ENCODE measurements at places on chromosomes 11 and 22.
A peak's percentile ranks its signal among the peaks of the same experiment; 100 is the strongest.

DNA sequence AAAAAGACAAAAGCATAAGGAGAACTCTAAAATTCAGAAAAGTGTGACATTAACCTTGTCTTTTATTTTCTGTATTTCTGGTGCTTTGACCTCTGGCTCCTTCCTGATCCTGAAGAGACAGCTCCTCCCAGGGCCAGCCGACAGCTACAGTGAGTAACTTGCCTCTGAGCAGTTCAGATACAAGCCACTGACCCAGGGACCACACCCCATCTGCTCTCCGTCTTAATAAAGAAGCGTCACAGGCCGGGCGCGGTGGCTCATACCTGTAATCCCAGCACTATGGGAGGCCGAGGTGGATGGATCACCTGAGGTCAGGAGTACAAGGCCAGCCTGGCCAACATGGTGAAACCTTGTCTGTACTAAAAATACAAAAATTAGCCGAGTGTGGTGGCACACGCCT, 6.5 kb downstream of the MLC1 start:
- no peaks in the 10 kb centered on the region for H3K27me3 ChIP-seq
- no peak overlapping the region for H3K4me3 ChIP-seq
- H3K36me3 ChIP-seq = no peaks in the 10 kb centered on the region
- no peaks in the 10 kb centered on the region for H3K4me1 ChIP-seq
- no peak for DNase-seq

DNA sequence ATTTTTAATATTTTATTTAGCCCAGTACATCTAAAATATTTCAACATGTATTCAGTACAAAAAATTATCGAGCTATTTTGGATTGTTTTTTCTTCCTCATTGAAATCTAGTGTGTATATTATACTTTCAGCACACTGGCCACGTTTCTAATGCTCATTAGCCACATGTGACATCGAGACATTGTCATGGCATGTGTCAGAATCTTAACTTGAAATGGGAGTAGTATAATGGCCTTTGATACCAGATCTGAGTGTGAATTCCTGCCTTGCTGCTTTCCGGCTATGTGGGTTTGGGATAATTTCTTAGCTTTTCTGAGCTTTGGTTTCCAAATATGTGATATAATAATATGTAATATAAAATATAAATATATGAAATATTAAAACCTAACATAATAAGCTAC, 54.3 kb downstream of the BCL2L13 start:
- no peak overlapping the region for H3K4me3 ChIP-seq
- DNase-seq = peak; percentile 18
- no peak overlapping the region for H3K27ac ChIP-seq
- H3K4me1 ChIP-seq = no peaks in the 10 kb centered on the region
- H3K36me3 ChIP-seq = no peaks in the 10 kb centered on the region
- no peaks in the 10 kb centered on the region for H3K27me3 ChIP-seq

GRCh38 chr22:19821523-19822300, 33.0 kb downstream of the GNB1L start:
- H3K4me3 ChIP-seq = no peak overlapping the region
- H3K27ac ChIP-seq = no peak overlapping the region
- DNase-seq = no peak
- H3K27me3 ChIP-seq = no peaks in the 10 kb centered on the region

- H3K27ac ChIP-seq = no peak overlapping the region
- DNase-seq = no peak
- no peak overlapping the region for H3K4me3 ChIP-seq
- peaks cover 3% of the 10 kb centered on the region for H3K4me1 ChIP-seq
- H3K27me3 ChIP-seq = no peaks in the 10 kb centered on the region
Observed at GRCh38 chr11:41250408-41250935, 209.0 kb downstream of the LRRC4C start.

DNA sequence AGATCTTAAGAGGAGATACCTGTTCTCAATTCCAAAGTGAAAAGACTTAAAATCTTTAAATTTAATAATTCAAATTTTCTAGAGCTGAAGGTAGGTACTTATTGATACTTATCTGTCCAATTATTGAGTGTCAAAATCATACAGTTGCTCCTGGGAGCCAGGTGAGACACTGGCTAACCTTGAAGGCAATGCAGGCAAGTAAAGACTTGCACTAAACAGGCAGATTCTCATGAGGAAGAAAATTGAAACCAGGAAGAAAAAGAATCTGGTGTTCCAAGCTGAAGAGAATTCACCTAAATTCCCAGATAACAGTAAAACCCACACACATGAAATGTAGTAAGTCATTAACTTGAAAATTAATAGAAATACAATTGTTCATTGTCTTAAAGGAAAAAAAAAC, 30.3 kb downstream of the VSIG10L2 start:
- H3K36me3 ChIP-seq = no peaks in the 10 kb centered on the region
- no peak overlapping the region for H3K4me3 ChIP-seq
- no peak for DNase-seq
- no peak overlapping the region for H3K27ac ChIP-seq

- no peak for DNase-seq
- no peaks in the 10 kb centered on the region for H3K27me3 ChIP-seq
- no peaks in the 10 kb centered on the region for H3K4me1 ChIP-seq
- no peak overlapping the region for H3K27ac ChIP-seq
- H3K4me3 ChIP-seq = no peak overlapping the region
Observed at GRCh38 chr11:85406316-85406715, 220.8 kb downstream of the DLG2 start.

- no peak overlapping the region for H3K4me3 ChIP-seq
- no peak overlapping the region for H3K27ac ChIP-seq
- no peak for DNase-seq
- no peaks in the 10 kb centered on the region for H3K4me1 ChIP-seq
- H3K36me3 ChIP-seq = no peaks in the 10 kb centered on the region
Observed at GRCh38 chr11:73670808-73671207, 24.4 kb downstream of the PLEKHB1 start.

DNA sequence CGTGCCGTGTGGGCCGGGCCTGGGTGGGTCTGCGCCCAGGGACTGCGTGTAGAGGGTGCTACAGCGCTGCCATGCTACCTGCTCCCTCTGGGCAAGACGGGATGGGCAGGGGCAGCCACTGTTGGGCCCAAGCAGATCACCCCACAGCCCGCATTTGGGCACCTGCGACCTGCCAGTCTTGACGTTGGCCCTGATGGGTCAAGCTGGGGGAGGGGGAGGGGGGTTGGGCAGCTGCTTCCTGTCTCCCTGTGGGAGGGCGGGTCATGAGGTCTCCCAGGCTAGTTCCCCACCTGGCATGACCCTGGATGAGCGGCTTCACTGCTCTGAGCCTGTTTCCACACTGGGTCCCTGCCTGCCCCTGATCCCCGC, 2.8 kb upstream of the RPS19BP1 start:
- H3K4me3 ChIP-seq = no peak overlapping the region
- no peak for DNase-seq
- peaks cover 2% of the 10 kb centered on the region for H3K36me3 ChIP-seq
- H3K27ac ChIP-seq = no peak overlapping the region
- peaks cover 13% of the 10 kb centered on the region for H3K4me1 ChIP-seq
- H3K27me3 ChIP-seq = no peaks in the 10 kb centered on the region

- H3K4me3 ChIP-seq = no peak overlapping the region
- no peak for DNase-seq
- no peak overlapping the region for H3K27ac ChIP-seq
- H3K27me3 ChIP-seq = no peaks in the 10 kb centered on the region
Observed at GRCh38 chr11:93653571-93653970, 7.9 kb upstream of the CEP295 start.

DNA sequence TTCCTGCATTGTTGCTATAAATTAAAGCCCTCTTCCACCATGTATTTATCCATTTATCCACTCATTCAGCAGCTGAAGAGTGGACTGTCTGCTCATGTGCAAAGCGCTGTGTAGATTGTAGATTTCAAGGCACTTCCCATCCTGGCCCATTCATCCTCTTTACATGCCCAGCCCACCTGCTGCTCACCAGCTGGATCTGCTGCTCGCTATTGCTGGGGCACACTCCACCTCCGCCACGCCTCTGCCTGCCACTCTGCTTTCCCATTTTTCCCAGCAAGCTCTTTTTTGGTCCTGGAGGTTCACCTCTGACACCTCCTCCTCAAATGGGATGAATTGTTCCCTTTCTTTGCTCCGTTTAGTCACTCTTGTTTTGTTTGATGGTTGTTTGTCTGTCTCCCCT, 48.3 kb downstream of the CEP164 start:
- no peaks in the 10 kb centered on the region for H3K4me1 ChIP-seq
- peaks cover 2% of the 10 kb centered on the region for H3K36me3 ChIP-seq
- no peak for DNase-seq
- no peak overlapping the region for H3K27ac ChIP-seq
- H3K4me3 ChIP-seq = no peak overlapping the region

- peaks cover 11% of the 10 kb centered on the region for H3K4me1 ChIP-seq
- H3K36me3 ChIP-seq = no peaks in the 10 kb centered on the region
- peak; percentile 60 for DNase-seq
- no peaks in the 10 kb centered on the region for H3K27me3 ChIP-seq
- H3K27ac ChIP-seq = peak overlapping the region; percentile 41
- no peak overlapping the region for H3K4me3 ChIP-seq
Observed at GRCh38 chr11:66106786-66107599, 36.9 kb downstream of the PACS1 start.

DNA sequence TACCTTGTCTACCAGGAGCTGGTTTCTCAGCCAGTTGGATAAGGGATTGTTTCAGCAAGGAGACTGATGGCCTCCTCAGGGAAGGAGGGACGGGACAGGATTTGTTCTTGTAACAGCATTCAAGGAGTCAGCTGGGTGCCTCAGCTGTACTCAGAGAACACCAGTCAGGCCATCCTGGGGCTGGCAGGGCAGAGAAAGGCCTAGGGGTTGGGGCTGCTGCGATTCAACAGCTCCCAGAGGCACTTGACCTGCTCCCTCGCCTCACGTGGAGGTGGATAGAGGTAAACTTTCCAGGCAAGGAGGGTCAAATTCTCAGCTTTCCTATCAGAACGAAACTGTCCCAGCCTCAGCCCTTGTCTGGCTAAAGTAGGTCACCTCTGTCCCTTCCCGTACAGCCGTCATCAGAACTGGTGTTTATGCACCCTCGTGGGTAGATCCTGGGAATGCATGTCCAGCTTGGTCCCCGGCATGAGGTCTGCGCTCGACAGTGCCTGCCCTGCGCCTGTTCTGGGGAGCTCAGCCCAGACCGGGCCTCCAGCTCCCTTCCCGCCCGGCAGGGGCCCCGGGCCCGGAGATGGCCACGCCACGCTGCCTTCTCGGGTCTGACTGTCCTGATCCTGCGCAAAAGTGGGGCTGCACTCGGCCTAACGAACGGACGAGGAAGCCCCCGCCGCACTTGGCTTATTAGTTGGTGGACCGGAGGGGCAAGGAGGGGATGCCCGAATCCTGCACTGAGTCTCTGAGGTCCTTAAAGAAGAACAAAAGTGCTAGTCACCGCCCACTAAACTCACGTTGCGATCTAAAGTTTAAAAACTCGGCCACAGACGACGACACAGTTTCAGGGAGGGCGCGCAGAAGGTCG, 762 bp upstream of the CCDC134 start:
- H3K4me1 ChIP-seq = no peaks in the 10 kb centered on the region
- no peaks in the 10 kb centered on the region for H3K36me3 ChIP-seq
- no peak overlapping the region for H3K4me3 ChIP-seq
- DNase-seq = no peak
- no peaks in the 10 kb centered on the region for H3K27me3 ChIP-seq

DNA sequence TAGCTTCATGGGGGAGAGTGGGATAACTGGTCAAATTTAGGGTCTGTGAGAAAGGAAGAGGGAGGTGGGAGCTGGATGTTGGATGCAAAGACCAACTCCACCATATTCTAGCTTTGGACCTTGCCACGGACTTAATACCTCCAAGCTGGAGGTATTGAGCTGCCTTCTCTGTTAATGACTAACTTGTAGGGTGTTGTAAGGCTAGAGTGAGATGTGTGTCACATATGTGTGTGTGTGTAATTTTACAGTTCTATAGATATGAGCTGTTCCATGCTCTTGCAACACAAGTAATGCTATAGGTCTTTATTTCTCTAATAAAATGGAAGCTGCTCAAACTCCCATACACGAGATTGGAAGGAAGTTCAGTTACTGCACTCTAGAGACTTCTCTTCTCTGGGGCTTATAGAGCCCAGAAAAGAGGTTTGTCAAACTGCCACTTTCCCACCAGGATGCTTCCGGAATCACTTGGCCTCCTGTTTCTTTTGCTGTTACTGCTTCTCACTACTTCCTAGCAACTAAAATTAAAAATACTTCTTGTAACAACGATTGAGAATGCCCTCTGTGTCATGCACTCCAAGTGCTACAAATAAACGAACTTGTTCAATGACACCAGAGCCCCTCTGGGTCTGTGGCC, 16.0 kb upstream of the FJX1 start:
- H3K27me3 ChIP-seq = no peaks in the 10 kb centered on the region
- no peak for DNase-seq
- H3K36me3 ChIP-seq = no peaks in the 10 kb centered on the region
- no peak overlapping the region for H3K27ac ChIP-seq

GRCh38 chr22:38215156-38216038, 13.6 kb downstream of the MAFF start:
- no peak for DNase-seq
- H3K27ac ChIP-seq = no peak overlapping the region
- H3K36me3 ChIP-seq = no peaks in the 10 kb centered on the region
- peaks cover 3% of the 10 kb centered on the region for H3K4me1 ChIP-seq

DNA sequence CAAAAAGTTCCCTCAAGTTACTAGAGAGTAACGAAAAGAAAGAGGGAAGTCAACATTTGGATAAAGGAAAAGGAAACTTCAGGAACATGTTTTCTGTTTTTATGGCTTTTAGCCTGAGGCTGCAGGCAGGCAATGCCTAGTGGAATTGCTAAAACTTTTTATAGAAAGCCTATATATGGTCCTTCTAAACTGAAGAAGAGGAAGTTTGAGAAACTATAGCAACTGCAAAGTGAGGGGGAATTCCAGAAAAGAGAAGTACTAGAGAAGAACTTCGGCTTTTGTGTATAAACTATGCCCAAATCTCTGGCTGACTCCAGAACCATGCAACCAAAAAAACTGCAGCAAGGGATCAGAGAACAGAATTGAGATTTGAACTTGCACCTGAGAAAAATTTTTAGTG, 74.3 kb upstream of the ARHGAP42 start:
- H3K4me1 ChIP-seq = no peaks in the 10 kb centered on the region
- H3K27ac ChIP-seq = no peak overlapping the region
- H3K27me3 ChIP-seq = no peaks in the 10 kb centered on the region
- no peaks in the 10 kb centered on the region for H3K36me3 ChIP-seq
- DNase-seq = no peak
